Body of pancreas (tissue), 4 donors: ENCODE measurements at places on chromosomes 6 and 20.

DNA sequence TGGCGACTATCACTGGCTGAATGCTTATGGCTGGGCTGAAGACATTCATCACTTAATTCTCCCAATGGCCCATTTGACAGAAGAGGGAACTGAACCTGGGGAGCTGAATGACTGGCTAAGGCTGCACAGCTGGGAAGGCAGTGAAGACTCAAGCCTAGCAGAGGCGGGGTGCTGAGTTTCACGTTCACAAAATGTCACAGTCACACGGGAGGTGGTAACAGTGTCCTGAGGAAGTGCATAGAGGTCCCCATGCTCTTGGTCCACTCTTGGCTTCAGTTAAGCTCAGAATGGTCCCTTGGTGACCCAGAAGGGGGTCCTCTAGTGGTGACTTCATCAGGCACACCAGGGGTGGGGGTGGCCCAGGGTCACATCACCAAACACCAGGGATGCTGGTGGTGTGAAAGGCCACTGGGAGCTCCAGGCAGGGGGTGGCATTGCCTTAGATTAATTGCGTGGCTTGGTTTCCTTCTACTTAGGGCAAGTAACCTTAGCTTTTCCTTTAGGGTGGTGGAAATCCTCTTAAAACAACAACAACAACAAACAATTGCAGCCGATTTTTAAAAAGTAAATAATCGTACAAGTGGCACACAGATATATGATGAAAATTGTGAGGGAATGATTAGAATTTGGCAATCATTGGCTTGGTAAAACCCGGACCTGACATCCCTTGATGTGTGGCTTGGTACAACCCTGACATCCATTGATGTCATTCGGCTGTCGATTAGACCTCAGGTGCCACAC lies 45.0 kb downstream of the SULF2 start:
- DNase-seq = no peak
- H3K36me3 ChIP-seq = no peaks in the 10 kb centered on the region
- no peaks in the 10 kb centered on the region for H3K4me1 ChIP-seq
- no peak overlapping the region for H3K4me3 ChIP-seq
- H3K27ac ChIP-seq = no peak overlapping the region
- H3K27me3 ChIP-seq = no peaks in the 10 kb centered on the region

DNA sequence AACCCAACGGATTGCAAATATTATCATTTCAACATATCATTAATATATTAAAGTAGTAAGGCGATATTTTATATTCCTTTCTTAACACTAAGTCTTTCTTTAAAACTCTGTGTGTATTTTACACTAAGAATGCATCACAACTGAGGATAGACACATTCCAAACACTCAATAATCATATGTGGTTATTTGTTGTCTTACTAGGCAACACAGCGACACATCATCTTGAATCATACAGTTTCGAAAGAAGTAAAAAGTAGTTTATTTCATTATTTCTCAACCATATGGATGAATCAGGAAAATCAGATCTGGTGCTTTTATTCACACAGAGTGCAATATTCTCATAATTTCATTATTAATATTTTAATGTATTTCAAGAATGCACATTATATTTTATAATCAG lies 662.4 kb downstream of the EPHA7 start:
- no peaks in the 10 kb centered on the region for H3K27me3 ChIP-seq
- H3K36me3 ChIP-seq = no peaks in the 10 kb centered on the region
- DNase-seq = no peak
- H3K27ac ChIP-seq = no peak overlapping the region
- no peaks in the 10 kb centered on the region for H3K4me1 ChIP-seq

GRCh38 chr20:1491860-1492642 lies 831 bp upstream of the SIRPB2 start:
- H3K36me3 ChIP-seq = no peaks in the 10 kb centered on the region
- no peaks in the 10 kb centered on the region for H3K27me3 ChIP-seq

DNA sequence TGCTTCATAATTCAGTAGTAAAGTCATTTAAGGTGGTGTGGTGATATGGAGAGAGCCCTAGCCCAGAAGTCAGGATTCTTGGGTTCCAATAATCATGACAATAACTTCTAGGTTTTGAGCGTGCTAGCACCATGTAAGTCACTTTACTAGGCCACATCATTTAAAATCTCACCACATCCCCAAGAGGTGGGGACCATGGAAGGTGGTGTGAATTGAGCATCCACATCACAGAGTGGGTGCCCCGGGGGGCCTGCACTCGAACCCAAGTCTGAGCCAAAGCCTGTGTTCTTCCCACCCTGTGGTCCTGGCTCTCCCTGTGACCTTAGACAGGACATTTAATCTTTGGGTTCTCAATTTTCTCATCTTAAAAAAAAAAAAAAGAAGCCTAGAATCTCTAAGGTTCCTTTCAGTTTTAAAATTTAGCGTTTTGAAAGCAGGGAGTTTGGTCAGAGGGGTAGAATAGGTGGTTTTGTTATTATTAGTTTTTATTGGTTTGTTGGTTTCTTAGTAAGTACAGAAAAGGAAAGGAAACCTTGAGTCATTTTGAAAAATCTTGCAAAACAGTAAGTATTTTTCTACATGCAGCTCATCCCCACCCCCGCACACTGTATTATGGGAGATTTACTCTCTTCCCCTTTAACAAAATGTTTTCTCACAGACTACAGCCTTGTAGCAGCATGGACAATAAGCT lies 26.4 kb downstream of the ARMC2 start:
- no peaks in the 10 kb centered on the region for H3K27me3 ChIP-seq
- DNase-seq = no peak
- no peak overlapping the region for H3K4me3 ChIP-seq
- peaks cover 8% of the 10 kb centered on the region for H3K4me1 ChIP-seq
- H3K27ac ChIP-seq = no peak overlapping the region

DNA sequence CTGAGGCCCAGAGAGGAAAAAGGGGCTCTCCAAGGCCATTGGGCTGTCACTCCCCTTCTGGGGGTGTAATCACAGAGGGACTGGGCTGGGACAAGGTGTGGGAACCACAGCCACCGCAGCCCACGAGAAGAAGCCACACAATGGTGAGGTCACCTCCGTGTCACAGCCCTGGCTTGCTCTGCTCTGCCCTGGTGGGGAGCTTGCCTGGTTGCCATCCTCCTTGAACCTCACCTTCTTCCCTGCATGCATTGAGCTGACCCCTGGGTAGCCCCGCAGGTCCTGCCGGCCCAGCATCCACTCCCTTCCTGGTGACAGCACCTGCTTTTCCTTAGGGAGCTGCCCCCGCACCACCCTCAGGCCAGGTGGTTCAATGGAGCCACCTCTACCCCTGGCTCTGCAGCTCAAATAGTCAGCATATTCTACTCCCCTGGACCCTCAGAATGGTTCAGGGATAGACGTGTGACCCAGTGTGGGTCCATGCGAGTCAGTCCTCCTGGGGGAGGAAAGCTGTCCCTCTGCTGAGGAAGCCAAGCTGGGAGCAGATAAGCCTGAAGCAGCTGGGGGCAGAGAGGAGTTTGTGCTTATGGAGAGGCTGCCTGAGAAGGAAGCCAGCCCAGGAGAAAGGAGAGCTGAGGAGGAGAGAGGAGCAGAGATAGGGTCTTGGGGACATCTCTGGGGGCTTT lies 21.3 kb downstream of the RBM38 start:
- no peaks in the 10 kb centered on the region for H3K27me3 ChIP-seq
- H3K27ac ChIP-seq = no peak overlapping the region
- H3K36me3 ChIP-seq = peaks cover 3% of the 10 kb centered on the region
- no peaks in the 10 kb centered on the region for H3K4me1 ChIP-seq
- DNase-seq = no peak
- H3K4me3 ChIP-seq = no peak overlapping the region

GRCh38 chr6:131058236-131058635 lies 4.8 kb downstream of the EPB41L2 start:
- no peak overlapping the region for H3K27ac ChIP-seq
- H3K36me3 ChIP-seq = no peaks in the 10 kb centered on the region
- no peak for DNase-seq
- no peaks in the 10 kb centered on the region for H3K27me3 ChIP-seq
- H3K4me1 ChIP-seq = peaks cover 7% of the 10 kb centered on the region

GRCh38 chr20:64238851-64239387 lies 16.6 kb upstream of the PCMTD2 start:
- no peaks in the 10 kb centered on the region for H3K27me3 ChIP-seq
- DNase-seq = no peak
- no peak overlapping the region for H3K4me3 ChIP-seq
- H3K36me3 ChIP-seq = no peaks in the 10 kb centered on the region

- H3K27me3 ChIP-seq = no peaks in the 10 kb centered on the region
- H3K4me1 ChIP-seq = no peaks in the 10 kb centered on the region
- H3K36me3 ChIP-seq = no peaks in the 10 kb centered on the region
- no peak overlapping the region for H3K4me3 ChIP-seq
- DNase-seq = peak; percentile 41
Observed at GRCh38 chr6:7085911-7086310, 21.9 kb upstream of the RREB1 start.

GRCh38 chr6:4180652-4181255 lies 45.4 kb upstream of the ECI2 start:
- H3K27me3 ChIP-seq = no peaks in the 10 kb centered on the region
- no peak for DNase-seq
- H3K36me3 ChIP-seq = no peaks in the 10 kb centered on the region
- no peak overlapping the region for H3K4me3 ChIP-seq

DNA sequence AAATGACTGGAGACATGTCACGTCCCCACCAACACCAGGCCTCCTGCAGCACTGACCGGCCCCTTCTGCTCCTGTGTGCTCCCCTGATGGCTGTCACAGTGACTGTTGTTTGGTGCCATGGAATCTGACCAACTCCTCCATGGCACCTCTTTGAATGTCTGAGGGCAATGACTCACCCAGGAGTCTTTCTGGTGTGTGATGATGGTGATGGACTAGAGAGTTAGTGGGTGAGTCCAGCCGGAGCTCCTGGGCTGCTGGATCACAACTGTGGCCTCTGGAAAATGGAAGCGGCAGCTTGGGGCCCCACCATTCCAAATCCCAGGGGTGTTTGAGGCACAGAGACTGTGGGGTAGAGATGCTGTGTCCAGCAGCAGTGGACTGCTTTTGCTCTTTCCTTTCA lies 133.3 kb downstream of the TFAP2C start:
- no peak overlapping the region for H3K4me3 ChIP-seq
- H3K27me3 ChIP-seq = no peaks in the 10 kb centered on the region
- H3K4me1 ChIP-seq = no peaks in the 10 kb centered on the region

- no peaks in the 10 kb centered on the region for H3K36me3 ChIP-seq
- H3K27ac ChIP-seq = no peak overlapping the region
- no peak for DNase-seq
- no peak overlapping the region for H3K4me3 ChIP-seq
- no peaks in the 10 kb centered on the region for H3K4me1 ChIP-seq
Observed at GRCh38 chr6:17250237-17250636, 30.9 kb upstream of the RBM24 start.

- peaks cover 7% of the 10 kb centered on the region for H3K4me1 ChIP-seq
- no peak overlapping the region for H3K27ac ChIP-seq
- H3K27me3 ChIP-seq = no peaks in the 10 kb centered on the region
- H3K36me3 ChIP-seq = no peaks in the 10 kb centered on the region
- no peak for DNase-seq
Observed at GRCh38 chr6:150492941-150493340, 106.7 kb upstream of the PLEKHG1 start.

GRCh38 chr6:79173378-79173777 lies 61.1 kb downstream of the HMGN3 start:
- H3K27me3 ChIP-seq = no peaks in the 10 kb centered on the region
- H3K27ac ChIP-seq = no peak overlapping the region
- H3K36me3 ChIP-seq = no peaks in the 10 kb centered on the region
- no peak for DNase-seq
